Pancreas (tissue), 10 donors: ENCODE measurements at places on chromosomes 6 and 20. TPM values are rescaled to one million over a fixed set of nuclear protein-coding genes. Genes with fewer than 3 reads are reported as not detected.

GRCh38 chr6:112594886-112595594 lies 247.9 kb downstream of the RFPL4B start:
- DNase-seq = no peak

DNA sequence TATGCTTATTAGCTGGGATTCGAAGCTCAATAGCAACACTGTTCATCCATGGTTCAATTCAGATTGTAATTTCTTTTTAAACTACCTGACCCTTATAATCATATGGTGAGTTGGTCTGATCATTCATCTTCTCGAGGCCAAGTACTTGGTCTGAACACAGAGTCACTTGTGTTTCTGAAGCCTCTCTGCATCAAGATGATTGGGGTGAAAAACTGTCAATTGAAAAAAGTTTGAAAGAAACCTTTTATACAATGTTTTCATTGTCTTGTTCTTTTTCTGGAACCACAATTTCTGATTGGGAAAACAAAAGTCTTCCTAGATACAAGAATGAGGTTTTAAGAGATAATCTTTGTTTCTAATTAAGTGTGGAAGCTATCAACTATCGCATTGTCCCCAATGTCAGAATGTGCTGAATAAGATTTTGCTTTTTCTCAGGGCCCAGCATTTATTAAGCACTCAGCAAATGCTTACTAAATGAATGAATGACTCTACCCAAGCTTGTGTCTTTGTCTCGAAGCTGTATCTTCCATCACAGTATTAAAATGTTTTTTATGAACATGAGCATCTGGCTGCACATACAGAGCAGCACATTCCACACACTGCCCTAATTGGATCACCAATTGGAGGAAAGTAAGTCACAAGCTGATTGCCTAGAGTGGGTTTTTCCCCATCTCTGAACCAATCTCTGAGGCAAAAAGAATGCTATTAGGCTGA lies 45.0 kb upstream of the MOXD1 start:
- DNase-seq = no peak

GRCh38 chr6:36333931-36334725 lies 2.6 kb downstream of the BNIP5 start:
- DNase-seq = no peak

GRCh38 chr6:8628736-8629135 lies 193.4 kb upstream of the SLC35B3 start:
- no peak for DNase-seq

DNA sequence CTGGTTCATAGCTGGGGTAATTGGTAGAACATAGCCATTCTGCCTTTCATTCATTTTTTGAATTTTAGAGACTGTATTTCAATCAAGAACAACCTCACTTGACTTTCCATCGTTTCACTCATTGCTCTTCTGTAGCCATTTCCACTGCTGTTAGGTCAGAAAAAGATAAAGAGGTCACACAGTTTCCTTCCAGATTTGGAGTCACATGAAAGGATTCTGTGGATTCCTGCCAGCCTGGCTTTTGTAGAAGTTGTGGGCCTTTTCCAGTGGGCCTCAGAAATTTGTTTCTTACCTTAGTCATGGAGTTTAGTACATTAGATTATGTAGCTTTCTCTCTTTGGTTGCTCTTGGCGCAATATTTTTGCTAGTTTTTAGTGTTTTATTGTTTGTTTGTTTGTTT lies 157.8 kb downstream of the SASH1 start:
- DNase-seq = no peak

GRCh38 chr6:6843777-6844176 lies 255.3 kb downstream of the LY86 start:
- no peak for DNase-seq

SLC17A2 gene
- not detected for total RNA-seq

RIMS1 gene
- total RNA-seq = 3.6 TPM

KCNQ5 gene
- total RNA-seq = 0.20 TPM

NKX2-2 gene
- 3.9 TPM for total RNA-seq

NFATC2 gene
- total RNA-seq = 4.5 TPM
